ENCODE measurements at places on chromosomes 2 and 18.

DNA sequence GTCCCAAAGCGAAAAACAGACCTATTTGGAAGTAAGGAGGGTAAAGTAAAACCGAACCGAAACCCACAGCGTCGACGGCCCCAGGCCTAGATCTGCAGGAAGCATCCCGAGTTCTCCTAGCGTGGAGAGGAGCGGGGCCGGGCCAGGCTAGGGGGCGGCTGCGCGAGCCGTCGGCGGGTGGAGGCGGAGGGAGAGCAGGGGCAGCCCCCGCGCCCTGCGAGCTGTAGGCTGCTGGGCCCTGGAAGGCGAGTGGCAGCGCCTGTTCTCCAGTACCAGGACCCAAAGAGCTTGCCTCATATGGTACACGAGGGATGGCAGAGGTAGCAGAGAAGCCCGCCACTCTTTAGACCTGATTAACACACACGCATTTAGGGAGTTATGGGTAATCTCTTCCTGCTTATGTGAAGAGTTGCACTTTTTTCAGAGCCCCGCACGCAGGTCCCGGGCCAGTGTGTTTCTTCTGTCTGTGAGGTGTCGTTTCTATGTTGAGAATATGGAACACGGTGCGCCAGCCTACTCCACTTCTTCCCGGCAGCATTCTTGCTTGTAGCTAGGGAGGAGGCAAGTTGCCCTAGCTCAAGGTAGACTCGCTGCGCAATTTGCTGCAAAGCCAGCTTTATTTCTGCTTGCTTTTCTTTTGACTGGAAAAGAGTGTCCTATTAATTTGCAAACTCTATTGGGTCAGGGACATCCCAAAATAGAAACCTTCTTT is 71.1 kb downstream of the ARHGEF33 start:
- DNase-seq, result peak; percentile 74

DNA sequence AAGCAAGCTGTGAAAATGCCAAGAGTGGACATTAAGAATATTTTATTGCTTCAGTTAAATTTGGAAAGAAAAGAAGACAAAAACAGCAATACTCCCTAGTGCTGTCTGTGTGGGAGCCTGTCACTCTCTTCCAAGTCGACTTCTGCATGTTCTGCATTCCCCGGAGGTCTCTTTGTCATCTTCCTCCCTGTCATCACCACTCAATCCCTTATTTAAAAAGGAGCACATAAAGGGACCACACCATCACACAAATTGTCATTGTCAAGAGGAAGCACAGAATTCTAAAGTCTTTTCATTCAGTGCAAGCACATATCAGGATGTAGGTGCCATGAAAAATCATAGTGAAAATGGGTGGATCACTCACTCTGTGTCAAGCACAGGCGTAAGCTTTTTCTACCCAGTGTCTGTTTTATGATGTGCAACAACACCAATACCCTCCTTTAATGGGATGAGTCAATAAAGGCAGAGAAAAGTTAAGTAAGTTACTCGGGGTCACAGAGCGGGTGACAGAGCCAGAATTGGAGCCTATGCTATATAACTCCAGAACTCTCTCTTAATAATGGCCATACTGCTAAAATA is 222.4 kb upstream of the HNMT start:
- no peak for DNase-seq

GRCh38 chr2:195818106-195818505 is 161.1 kb downstream of the SLC39A10 start:
- DNase-seq, result no peak

- no peak for DNase-seq
Observed at GRCh38 chr18:3848316-3848715, 398.3 kb downstream of the TGIF1 start.

- DNase-seq, result no peak
Observed at GRCh38 chr2:140842110-140842509, 1288.7 kb downstream of the LRP1B start.

DNA sequence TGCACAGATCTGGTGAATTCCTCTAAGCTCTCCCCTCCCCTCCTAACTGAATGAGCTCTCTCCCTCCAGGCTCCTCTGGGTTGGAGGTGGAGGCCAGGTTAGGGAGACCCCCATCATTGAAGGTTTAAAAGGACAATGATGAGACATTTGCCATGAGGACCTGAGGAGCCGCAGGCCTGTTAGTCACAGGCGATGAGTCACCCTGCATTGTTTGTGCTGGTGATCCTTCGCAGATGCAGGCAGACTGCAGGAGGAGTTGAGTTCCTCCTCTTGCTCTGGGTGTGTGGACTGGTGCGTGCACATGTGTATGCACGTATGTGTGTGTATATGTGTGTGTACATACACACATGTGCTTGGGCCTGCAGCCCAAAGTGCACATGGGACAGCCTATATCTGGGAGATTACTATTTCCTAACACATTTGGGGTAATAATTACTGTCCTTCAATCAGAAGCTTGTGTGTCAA is 42.0 kb downstream of the MCFD2 start:
- DNase-seq, result no peak

GRCh38 chr2:194105358-194105757 is 1551.7 kb upstream of the SLC39A10 start:
- DNase-seq, result no peak

GRCh38 chr2:10311736-10312135 is 9.0 kb downstream of the HPCAL1 start:
- no peak for DNase-seq

GRCh38 chr2:169426069-169426663 is 53.1 kb upstream of the BBS5 start:
- no peak for DNase-seq

- DNase-seq, result no peak
Observed at GRCh38 chr2:54669677-54670484, 53.6 kb upstream of the EML6 start.

GRCh38 chr2:219616550-219616949 is 10.9 kb upstream of the SLC4A3 start:
- DNase-seq, result no peak

- no peak for DNase-seq
Observed at GRCh38 chr2:26412091-26412673, 10.5 kb downstream of the DRC1 start.

GRCh38 chr2:45990131-45990530 is 307.1 kb upstream of the EPAS1 start:
- DNase-seq, result no peak

- DNase-seq, result no peak
Observed at GRCh38 chr2:162972383-162972782, 133.8 kb upstream of the KCNH7 start.

DNA sequence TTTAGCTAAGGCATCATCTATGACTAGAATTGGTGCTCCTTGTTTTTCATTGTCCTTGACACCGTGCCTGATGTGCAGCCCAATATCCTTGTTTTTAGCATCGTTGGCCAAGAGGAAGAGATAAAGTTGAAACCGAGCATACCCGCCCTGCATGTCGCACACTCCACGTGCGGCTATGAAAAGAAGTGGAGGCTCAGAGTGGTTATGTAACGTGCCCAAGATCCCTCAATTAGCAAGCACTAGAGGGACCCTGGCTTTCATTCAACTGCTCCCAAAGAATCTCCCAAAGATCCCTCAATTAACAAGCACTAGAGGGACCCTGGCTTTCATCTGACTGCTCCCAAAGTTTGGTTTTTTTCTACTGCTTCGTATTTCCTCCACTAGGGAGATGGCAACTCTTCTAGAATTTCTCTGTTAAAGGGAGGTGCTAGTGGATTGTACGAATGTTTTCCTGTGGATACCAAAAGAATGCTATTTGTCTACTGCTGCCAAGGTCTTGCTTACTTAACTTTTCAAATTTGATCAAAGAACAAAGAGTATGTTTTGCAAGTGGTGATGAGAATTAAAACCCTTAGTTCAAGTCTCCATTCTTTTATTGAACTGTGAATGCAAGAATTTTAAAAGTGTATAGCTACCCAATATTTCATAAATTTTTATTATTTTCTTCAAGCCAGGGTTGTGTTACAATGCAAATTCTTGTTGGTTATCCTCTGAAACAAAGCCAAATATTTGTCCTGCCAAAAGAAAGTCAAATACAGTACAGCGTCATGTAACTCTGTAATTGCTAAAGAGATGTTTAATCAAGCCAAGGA is 92.1 kb downstream of the AOX1 start:
- DNase-seq, result no peak

DNA sequence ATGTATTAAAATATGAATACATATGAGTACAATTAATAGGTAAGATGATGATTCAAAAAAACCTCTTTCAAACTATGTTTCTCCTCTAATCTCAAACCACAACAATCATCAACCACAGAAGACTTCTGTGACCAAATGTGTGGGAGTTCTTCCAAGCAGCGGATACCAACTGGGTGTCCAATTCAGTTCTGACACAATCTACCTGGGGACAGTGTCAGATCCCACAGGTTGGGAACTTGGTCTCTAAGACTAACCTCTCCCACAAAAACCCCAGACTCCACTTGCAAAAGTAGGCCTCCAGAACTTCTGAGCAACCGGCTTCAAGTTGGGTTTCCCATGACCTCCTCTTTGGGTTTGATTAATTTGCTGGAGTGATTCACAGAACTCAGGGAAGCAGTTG is 26.9 kb downstream of the FASTKD1 start:
- DNase-seq, result no peak

GRCh38 chr2:188984065-188984491 is 9.9 kb downstream of the COL3A1 start:
- no peak for DNase-seq

- no peak for DNase-seq
Observed at GRCh38 chr2:237213315-237214022, 127.8 kb downstream of the COPS8 start.

- DNase-seq, result no peak
Observed at GRCh38 chr2:288758-289361, 969 bp upstream of the ALKAL2 start.

- DNase-seq, result no peak
Observed at GRCh38 chr2:228263156-228263555, 81.7 kb upstream of the SPHKAP start.

- DNase-seq, result no peak
Observed at GRCh38 chr18:72692086-72692485, 147.9 kb upstream of the CBLN2 start.

DNA sequence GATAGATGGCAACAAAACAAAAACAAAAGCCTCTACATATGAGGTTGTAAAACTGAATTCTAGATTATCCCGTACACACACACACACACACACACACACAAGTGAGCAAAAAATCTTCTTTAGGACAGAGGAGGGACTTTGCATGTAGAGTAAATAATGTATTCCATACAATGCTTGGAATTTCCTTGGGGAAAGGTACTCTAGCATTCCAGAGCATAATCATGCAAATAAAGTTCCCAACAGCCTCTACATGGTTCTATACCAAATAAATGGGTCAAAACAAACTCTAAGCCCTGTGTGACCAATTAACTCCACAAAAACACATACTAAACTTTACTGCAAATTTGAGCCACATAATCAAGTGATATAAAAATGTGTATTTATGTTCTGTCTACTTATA is 191.4 kb downstream of the RBM43 start:
- DNase-seq, result no peak

GRCh38 chr2:235498541-235498940 is 4.7 kb downstream of the AGAP1 start:
- peak; percentile 24 for DNase-seq

- no peak for DNase-seq
Observed at GRCh38 chr18:79640064-79640672, 39.4 kb upstream of the CTDP1 start.

DNA sequence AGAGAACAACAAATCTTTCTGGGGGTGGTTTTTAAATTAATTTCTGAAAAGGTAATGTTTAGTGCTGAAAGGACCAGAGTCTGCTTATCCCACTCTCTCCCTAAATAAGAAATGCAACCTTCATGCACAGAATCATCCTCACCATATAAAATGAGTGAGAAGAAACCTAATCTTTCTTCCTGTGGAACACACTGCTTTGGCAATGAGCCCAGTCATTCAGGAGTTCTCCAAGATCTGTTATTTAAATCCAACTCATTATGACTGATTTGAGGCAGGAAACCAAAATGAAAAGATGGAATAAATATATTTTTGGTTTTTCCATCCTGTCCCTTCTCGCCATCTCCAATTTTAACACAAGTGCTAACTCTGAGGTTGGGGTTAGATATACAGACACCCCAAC is 228.3 kb downstream of the SRBD1 start:
- DNase-seq, result no peak

DNA sequence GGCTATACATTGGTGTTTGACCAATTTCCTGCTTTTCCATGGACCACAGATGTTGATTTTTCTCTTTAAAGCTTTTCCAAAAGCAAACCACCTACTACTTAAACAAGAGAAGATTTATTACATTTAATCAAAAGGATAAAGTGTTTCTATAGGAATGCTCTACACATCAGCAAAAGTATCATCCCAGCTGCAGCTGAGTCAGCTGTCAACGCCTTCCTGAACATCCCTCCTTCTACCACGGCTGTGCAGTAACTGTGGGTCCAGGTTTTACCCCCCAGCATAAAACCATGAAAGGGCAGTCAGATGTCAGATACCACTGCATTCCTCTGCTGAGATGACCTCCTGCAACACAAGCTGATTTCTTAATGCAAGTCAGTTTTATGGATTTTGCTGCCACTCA is 524.5 kb upstream of the MEX3C start:
- DNase-seq, result no peak

DNA sequence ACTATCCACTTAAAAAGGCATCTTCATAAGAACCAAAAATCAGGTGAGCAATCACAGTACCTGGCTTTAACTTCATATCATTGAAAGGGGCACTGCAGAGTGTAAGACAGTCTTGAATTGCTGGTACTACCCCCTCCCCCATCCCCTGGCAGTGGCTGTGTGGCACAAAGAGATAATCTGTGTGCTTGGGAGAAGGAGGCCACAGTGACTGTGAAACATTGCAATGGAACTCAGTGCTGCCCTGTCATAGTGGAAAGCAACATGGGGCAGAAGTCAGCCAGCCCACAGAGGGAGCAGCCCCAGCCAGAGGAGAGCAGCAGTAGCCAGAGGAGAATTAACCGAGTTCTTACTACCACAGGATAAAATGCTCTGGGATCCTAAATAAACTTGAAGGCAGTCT is 45.3 kb upstream of the UGP2 start:
- no peak for DNase-seq

- no peak for DNase-seq
Observed at GRCh38 chr2:218386505-218387368, 4.7 kb downstream of the SLC11A1 start.

DNA sequence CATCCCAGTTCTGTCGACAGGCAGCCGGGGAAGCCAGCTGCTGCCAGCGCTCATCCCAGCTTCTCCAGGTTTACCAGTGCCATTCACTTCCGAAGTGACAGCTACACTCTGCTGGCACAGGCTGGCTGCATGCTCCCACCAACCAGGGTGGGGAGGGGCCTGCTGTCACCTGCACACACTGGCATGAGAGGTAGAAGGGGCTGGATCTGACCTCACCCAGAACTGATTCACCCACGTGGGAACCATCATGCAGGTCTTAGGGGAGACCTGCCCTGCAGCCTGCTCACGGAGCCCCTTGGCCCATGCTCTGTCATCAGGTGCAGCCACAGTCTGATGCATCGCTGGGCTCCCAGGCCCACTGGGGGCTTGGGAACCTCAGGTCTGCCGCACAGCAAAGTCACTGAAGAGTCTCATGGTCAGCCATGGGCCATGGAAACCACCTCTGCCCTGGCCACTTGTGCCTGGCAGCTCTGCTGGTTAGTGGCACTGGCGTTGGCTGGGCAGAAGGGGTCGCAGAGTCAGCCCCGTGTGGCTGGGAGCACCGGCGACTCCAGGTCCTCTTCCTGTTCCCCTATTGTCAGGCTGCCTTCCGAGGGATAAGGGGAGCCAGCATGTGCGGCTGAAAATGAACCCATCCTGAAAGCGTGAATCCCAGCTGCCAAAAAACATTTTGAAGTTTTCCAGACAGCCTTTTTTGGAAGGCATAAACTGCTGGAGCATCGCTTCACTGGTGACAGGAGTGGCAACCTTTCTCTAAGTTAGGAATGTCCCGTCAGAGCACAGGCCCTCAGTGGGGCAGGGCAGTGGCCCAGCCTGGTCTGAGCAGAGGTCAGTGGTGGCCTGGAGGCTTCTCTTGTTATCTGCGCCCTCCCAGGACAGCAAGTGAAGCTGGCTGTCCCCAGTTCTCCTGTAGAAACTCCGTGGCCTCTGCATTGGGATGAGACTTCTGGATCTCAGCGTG is 157.8 kb downstream of the SEPTIN10 start:
- peak; percentile 67 for DNase-seq
